ENCODE measurements at places on chromosomes 2 and 18.

DNA sequence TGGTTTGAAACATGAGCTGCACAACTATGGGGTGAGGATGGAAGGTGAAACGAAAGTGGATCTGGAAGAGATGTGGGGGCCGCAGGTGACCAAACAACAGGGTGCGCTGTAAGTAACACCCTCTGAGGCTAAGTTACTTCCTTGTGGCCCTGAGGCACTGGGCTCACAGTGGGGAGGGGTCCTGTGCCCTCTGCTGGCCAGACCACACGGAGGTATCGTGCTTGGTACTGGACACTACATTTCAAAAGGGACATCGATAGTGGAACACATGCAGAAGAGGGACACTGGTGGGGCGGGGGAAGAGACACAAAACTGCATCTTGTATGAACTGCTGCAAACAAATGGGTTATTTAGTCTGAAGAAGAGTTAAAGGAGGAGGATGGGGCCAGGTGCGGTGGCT lies 110.6 kb downstream of the CLIP4 start:
- DNase-seq, result no peak

- DNase-seq, result no peak
Measured at GRCh38 chr2:216031960-216032689, 18.8 kb upstream of the MREG start.

DNA sequence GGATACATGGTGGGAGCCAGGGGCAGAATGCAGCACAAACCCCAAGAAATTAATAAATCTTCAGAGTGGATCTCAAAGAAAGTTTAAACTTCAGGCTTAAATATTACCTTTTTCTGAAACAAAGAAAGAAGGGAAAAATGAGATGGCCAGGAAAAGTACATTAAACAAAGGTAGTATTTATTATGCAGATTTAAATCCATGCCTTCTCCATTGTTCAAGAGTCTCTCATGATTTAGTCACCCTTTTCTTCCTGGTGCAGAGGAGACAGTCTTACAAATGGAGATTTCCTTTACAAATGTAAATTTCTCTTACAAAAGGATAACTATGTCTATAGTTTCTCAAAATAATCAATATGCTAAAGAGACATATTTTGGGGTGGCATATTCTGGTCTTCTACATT lies 33.4 kb upstream of the PPM1B start:
- no peak for DNase-seq

GRCh38 chr2:12441750-12442475 lies 274.8 kb upstream of the TRIB2 start:
- no peak for DNase-seq

DNA sequence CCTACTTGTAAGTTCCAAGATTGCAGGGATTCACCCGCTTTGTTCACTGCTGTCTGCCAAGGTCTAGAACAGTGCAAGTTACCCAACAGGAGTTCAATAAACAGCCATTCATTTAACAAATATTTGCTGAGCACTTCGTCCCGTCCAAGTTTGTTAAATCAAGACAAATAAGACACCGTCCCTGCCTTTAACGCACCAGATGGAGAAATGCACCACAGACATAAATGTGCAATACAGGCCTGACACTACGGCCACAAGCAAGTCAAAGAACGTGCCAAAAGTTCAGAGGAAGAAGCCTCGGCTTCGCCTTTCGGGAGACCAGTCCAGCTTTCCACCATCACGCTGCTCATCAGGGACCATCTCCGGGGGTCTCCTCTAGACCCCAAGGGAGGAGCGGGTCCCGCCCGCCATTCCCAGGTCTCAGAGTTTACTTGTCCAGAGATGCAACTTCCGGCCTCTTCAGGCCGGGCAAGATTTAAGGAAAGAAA lies 429 bp downstream of the C2orf76 start:
- DNase-seq, result peak; percentile 2

DNA sequence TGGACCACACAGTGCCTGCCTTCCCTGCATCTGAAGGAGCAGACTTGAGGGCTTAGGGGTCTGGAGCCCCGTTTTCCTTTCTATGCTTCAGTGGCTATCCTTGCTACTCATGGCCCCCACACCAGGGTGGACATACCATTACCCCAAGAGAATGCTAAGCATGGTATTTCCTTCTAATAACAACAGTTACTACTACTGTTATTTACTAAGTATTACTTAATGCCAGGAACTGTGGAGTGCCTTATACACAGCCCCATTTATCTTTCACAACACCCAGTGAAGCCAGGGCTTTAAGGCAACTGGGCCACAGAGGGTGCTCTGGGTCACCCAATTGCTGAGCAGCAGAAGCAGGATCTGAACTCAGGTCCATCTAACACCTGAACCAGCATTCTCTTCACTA lies 5.8 kb upstream of the PAX8 start:
- no peak for DNase-seq

DNA sequence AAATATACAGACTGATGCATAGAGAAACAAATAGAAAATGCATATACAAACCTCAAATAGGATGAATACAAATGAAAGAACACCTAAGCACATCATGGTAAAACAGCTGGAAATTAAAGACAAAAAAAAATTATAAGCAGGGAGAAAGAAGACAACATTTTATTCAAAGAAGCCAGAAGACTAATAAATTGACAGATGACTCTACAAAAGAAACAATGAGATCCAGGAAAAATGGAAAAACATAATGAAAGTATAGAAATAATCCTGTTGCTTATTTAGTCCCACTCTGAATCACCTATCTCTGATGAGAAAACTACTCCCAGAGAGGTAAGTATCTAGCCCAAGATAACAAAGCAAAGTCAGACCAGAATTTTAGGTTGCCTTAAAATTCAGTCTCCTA lies 143.4 kb downstream of the RBM43 start:
- no peak for DNase-seq

DNA sequence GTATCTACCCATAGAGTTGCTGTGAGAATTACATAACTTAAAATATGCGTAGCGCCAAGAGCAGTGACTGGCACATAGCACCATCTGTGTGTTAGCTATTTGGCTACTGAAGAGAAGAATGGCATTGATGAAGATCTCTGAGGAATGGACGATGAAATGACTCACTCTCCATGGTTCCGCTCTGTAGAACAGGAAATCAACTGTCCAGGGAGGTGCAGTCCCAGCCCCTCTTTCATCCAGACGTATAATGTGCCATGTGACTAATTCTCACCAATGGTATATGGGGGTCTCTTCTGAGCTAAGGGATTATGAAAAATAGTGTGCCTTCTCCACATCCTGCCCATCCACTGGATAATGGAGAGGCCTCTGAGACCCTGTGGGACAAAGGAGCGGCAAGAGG lies 254.8 kb downstream of the CYP26B1 start:
- DNase-seq, result no peak

DNA sequence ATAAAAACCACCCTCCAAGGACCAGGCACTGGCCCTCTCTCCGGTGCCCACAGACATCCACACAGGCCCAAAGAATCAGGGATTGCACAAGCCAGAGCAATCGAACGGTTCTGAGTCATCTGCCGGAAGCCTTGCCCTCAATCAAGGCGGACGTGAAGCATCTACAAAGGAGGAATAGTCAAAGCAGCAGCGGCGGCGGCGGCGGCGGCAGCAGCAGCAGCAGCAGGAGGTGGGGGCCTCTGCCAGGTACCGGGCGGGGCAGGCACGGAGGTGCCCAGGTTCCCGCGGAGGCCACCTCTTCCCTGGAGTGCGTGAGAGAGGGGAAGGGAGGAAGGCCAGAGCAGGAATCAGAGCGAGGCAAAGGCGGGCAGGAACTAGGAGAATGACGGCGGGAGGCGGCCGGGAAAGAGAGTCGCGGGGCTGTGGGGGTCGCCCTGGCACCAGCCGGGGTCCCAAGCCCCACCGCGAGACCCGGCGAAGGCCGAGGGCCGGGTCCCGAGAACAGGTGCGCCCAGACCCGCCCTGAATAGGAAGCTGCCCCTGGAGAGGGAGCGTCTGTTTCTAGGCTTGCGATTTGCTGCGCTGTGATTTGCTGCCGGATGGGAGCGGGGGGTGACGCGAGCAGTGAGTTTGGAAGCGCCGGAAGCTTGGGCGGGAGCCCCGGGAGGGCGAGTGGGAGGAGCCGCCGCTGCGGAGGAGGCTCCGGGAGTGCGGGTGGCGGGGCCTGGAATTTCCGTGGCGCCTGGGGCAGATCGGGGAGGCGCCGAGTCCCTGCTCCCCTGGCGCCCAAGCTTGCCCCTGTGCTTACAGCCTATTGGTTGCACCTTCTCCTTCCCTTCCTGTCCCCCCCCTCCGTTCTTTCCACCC lies at the start of gene SERPINB8:
Gene SERPINB8 (plus strand): TSS at position 140 of the 867 bp plus-strand sequence. CDS start 8,228 bp downstream, outside the sequence.
- DNase-seq, result peak; percentile 52

- DNase-seq, result no peak
Measured at GRCh38 chr2:134429886-134430285, 176.0 kb downstream of the MGAT5 start.

DNA sequence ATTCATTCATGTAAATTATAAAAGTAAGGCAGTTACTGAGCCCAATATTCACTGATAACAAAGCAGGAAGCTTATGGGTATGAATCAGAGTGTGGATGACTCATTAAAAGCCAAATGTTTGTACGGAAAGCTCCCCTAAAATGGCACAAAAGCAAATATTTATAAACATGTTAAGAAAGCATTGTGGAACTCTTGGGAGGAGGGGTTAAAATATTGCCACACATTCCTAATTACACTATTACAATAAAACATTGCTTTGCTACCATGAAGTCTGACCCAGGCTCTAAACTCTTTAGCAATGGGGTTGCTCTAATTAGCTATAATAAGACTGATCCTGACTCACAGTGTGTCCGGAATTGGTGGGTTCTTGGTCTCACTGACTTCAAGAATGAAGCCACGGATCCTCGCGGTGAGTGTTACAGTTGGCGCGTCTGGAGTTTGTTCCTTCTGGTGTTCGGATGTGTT lies 110.9 kb downstream of the NAB1 start:
- DNase-seq, result no peak

DNA sequence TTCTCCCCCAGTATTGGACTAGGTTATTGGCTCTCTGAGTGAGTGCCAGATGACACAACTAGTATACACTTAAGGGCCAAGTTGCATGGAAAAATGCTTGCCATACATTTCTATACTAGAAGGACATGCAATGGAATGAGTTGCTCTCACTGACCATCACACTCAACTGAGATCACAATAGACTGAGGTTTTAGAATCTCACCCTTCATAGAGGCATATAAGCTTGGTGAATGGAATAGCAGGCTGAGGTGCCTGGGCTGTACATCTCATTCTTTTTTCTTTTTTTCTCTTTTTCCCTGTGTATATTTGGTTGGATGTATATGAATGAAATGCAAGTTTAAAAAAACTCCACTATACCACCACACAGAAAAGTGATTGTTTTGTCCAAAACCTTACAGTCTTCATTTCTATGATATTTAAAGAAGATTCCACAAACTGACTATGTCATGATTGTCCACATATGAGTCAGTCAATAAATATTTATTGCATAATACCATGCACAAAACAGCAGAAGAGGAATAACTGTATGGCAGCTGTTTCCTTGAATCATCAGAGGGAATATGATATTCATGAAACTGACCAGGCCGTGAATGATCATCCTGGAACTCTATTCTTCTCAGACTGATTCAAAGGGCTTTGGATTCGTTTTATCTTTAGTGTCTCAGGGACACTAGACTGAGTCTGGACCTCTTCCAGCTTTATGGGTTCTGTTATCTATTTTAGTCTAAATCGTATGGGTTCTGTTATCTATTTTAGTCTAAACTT lies 122.6 kb upstream of the STK17B start:
- no peak for DNase-seq

- no peak for DNase-seq
Measured at GRCh38 chr2:139790807-139791752, 1010.9 kb upstream of the NXPH2 start.

- DNase-seq, result no peak
Measured at GRCh38 chr2:206260188-206261012, 14.1 kb upstream of the ZDBF2 start.

DNA sequence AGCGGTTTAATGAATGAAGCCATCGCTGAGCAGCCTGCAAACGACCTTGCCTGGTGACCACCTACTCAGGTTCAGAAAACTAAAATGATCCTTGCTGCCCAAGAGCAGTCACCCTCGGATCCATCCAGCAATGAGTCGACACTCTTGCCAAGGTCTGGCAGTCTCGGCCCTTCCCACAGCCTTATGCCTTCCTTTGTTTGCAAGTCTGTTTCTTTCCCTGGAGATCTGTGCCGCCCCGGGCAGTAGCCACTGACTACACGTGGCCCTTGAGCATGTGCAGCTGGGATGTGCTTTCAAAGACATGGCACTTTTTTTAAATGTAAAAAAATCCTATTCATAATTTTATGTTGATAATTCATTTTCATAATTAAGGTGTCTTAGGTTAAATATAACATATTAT lies 37.2 kb upstream of the SLC35G4 start:
- no peak for DNase-seq

DNA sequence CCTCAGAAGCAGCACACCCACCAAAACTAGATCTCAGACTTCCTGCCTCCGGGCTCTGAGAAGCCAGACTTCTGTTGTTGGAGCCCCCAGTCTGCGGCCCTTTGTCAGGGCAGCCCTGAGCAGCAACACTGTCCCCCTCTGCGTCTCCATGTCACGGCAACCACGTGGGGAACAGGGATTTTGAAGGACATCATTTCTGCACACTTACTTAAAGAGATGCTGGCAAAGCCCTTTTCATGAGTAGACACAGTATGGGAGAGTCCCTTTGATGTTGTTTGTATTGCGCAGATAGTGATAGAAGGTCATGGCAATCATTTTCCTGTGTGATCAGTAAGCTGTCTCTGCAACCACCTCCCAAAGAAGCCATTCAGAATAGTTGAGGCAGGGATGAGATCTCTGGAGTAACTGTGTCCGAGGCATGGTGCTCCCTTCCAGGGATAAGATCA lies 69.1 kb upstream of the ID2 start:
- no peak for DNase-seq

DNA sequence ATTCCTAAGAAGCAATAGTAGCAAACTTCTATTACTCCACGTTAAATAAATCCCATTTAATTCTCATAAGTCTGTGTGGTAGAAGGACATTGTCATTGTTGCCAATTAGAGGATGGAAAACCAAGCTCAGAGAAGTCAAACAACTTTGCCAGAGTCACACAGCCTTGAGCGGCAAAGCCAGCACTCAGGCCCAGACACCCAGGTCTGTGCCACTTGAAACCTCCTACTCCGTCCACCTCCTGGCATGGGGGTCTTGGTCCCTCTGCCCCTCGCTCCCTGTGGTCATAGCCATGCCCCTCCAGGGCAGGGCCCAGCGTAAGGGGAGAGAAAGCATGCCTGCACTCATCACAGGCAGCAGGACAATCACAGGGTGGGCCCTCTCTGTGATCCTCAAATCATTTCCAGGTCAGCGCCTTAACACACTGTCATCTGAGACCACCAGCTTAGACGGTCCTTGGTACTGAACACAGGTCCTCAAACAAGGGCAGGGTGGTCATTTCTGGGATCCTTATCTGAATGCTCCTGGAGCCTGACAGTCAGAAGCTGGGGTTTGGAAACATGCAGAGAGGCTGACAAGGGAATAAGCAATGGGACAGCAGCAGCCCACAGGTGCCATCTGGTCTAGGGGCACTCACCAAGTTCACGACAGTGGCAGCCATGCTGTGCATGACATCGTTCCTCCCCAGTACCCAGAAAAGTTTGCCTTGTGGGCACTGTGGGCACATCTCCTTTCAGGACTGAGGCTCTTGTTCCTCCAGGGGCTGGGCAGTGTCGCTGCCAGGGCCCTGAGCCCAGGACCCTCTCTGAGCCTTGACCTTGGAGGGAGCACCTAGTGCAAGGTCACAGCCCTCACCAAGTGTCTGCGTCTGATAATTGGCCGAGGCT lies 38.2 kb downstream of the FAM178B start:
- DNase-seq, result no peak
